ENCODE measurements at places on chromosomes 1 and 21.
A peak's percentile ranks its signal among the peaks of the same experiment; 100 is the strongest.

GRCh38 chr1:117363571-117364048, 3.6 kb upstream of the MAN1A2 start:
- no peak for DNase-seq

GRCh38 chr1:159175571-159175970, 4.2 kb downstream of the CADM3 start:
- DNase-seq, result no peak

- no peak for DNase-seq
Observed at GRCh38 chr1:85283475-85284199, 7.2 kb upstream of the BCL10 start.

DNA sequence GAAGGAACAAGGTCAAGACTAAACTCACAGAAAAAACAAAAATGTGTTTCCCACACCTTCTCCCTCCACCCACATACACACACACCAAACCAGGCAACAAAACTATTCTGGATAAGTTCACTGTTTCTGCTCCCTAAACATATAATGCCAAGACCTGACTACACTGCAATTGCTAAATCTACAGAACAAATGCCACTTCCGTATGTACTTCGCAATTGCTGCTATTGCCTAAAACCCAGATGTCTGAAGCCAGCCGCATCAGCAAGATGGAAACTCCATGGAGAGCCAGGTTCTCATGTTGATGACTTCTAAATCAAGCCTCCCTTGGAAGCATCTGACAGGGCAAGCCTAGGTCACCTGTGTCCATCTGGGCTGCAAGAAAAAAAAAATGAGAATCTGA, 8.3 kb upstream of the AIM2 start:
- DNase-seq, result peak; percentile 24

Data from CD4-positive, alpha-beta T cell treated with Interferon gamma for 1 hour (primary cell).